Cortex of kidney (tissue), 1 donor: ENCODE measurements at places on chromosomes 11 and 22.

GRCh38 chr22:50605613-50606074, 5.1 kb downstream of the MAPK8IP2 start:
- no peak for DNase-seq

GRCh38 chr11:65415499-65416340, 6.9 kb upstream of the NEAT1 start:
- DNase-seq = no peak

DNA sequence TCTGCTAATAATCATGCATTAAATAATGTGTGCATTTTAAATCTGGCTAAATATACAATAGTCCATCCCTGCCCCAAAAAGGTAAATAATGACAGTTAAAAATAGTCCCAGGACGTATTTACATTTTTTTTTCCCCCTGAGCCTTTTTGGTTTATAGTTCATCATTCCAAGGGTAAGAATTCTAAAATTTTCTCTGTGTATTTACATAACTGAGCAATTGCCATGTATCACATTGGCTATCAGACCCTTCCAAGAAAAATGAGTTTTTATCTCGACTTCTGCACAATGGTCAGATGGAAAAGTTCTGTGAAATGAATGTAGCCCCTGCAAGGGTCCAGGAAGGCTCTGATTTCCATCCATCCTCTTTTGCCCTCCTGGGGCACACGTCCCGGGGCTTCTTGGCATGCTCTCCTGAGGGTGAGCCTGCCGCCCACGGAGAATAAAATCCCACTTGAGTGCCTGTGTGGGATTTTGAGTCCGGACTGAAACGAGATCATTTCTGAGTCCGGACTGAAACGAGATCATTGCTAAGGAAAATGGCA, 94.1 kb upstream of the ANO1 start:
- DNase-seq = no peak

DNA sequence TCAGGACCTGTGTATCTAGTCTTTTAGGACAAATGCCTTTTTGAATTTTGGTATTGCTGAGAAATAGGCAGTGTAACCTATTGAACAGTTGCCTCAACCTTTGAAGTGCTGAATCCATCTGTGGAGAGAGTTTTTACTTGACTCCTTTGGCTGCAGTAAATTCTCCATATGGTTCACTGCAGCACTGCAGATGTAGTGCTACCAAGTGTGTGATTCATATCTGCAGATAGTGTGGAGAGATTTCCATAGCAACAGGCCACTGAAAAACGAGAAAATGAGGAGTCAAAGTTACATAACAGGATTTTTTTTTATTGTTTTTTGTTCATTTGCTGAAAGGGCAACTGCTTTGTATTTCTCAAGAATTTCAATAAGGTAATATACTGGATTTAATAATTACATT, 356.1 kb downstream of the RAB38 start:
- DNase-seq = no peak

DNA sequence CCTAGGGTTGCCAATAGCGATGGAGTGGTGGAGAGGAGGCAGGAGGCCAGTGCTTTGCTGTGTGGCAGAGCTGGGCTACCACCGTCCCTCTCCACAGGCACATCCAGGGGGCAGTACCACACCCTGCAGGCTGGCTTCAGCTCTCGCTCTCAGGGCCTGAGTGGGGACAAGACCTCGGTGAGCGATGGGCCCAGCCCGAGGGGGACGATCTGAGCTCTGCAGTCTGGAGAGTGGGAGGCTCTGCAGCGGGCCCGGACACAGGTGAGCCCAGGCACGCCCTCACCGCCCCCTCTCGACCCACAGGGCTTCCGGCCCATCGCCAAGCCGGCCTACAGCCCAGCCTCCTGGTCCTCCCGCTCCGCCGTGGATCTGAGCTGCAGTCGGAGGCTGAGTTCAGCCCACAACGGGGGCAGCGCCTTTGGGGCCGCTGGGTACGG, 2.5 kb downstream of the PKP3 start:
- no peak for DNase-seq

- DNase-seq = no peak
Measured at GRCh38 chr11:17766590-17766989, 32.0 kb downstream of the KCNC1 start.

GRCh38 chr11:2203440-2204259, 32.0 kb upstream of the TH start:
- no peak for DNase-seq

DNA sequence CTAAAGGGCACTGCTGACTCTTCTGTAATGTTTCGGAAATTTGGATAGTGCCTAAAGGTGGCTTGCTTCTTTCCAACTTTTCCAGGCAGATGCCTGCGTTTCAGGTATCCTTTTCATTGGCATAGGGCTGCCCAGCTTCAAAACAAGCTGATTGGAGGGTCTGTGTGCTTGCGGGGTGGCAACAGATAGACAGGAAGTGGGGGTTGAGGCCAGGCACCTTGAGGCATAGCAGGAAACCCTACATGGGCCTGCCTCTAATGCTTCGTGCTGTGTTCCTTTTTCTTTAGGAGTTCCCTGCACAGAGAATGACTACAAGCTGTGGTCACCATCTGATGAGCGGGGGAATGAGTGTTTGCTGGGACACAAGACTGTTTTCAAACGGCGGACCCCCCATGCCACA, 92.2 kb upstream of the SORL1-AS1 start:
- DNase-seq = no peak

DNA sequence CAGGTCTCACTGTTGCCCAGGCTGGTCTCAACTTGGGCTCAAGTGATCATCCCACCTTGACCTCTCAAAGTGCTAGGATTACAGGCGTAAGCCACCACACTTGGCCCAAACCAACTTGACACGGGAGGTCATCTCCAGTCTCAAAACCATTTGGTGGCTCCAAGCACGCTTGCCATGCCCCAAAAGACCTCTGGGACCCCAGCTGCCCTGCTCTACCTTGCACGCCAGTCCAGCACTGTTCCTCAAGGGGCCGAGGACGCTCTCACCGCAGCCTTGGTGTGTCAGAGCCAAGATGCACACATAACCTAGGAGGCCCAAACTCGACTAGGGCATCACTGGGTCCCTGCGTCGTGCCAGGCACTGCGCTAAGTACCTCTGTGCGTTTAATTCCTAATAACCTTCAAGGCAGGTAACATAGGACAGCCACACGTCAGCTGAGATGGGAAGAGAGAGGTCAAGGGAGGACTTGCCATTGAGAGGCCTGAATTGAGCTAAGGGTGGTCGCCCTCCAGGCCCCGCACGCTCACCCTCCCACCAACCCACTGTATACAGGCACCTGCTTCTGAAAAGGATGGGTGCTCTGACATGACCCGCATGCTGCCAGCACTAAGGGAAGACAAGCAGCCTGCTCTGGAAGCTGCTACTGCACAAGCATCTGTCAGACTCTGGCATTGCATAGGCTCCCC, 4.6 kb upstream of the GAS2L1 start:
- DNase-seq = no peak

DNA sequence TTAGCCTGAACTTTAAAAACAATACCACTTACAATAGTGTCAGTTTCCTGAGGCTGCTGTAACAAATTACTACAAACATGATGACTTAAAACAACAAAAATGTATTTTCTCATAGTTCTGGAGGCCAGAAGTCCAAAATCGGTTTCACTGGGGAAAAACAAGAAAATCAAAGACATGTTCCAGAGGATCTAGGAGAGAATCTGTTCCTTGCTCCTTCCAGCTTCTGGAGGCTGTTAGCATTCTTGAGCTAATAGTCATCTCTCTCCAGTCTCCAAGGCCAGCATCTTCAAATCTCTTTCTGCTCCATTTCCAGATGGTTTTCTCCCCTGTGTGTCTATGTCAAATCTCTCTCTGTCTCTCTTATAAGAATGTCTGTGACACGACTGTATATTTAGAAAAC, 67.6 kb upstream of the TEAD1 start:
- DNase-seq = no peak

- no peak for DNase-seq
Measured at GRCh38 chr11:25775603-25776002, 556.3 kb upstream of the ANO3 start.

GRCh38 chr11:47393163-47394049, 15.0 kb upstream of the SLC39A13 start:
- no peak for DNase-seq

DNA sequence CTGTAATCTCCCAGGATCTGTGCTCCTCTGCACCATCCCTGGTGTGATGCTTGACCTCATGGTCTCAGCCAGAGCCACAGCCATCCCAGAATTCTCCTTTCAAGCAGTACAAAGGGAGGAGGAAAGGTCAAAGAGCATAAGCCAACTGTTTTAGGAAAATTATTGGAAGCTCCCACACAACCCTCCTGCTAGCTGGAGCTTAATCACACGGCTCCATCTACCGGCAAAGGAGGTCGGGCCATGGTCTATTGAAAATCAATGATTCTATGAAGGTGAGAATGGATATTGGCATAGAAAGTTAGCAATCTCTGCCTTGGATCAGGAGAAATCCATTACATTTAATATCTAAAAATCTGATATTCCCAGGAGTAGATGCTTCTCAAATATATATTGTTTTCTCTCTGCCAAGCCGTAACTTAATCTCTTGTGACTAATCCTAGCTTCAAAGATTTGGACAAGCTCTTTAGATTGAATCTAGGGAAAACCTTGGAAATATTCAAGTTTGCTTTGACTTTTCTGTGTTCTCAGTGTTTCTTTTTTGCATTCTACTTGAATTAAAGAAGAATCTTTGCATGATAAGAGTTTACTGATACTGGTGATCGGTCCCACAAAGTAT, 259.6 kb downstream of the NTM start:
- no peak for DNase-seq

DNA sequence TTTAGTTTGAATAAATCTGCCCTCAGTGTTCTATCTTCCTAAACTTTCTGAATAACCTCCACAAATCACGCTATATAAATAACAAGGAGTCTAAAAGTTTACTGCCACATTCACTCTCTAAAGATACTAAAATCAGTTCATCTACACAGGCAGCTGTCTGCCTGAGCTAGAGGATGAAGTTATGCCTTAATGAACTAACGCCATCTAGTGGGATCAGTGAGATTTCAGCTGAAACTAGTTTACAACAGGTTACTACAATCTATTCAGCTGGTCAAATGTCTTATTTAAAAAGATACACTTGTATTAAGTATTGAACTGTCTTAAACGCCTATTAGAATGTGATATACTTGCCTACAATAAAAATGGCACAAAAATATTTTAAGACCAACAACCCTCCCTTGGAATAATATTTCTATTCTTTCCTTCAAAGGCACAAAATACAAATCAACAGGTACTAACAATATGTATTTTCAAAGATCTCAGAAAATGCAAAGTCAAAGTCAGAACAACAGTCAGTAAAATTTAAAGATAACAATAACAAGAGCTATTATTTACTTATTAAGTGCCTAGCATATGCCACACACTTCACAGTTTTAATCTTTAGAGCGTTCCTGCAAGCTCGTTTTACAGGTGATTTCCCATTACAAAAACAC, 84.1 kb downstream of the LARGE2 start:
- DNase-seq = no peak

- no peak for DNase-seq
Measured at GRCh38 chr11:115348416-115348815, 155.8 kb downstream of the CADM1 start.

DNA sequence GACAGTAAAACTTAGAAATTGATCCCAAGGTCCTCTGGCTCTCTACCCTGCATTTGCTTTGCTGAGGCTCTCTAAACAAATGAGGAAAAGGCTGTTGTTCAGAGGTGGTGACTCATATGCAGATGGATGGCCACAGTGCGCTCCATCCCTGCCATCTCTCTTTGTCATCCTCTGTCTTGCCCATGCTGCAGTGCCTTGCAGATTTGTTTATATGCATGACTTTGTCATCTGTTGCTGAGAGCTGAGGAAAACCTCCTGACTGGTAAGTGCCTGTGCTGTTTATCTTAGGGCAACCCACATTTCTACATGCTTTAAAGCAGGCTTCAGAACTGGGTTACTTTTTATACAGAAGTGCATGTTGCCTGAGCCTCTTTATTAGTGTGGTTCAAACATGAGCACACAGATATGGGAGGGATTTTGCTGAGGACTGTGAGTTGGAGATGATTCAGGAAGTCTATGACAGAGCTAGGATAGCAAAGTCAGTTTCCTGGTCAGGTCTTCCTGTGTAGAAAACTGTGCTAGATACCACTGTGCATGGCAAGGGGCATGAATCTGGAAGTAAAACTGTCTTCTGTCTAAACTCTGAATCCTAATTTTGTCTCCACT, 57.4 kb downstream of the JAM3 start:
- no peak for DNase-seq

DNA sequence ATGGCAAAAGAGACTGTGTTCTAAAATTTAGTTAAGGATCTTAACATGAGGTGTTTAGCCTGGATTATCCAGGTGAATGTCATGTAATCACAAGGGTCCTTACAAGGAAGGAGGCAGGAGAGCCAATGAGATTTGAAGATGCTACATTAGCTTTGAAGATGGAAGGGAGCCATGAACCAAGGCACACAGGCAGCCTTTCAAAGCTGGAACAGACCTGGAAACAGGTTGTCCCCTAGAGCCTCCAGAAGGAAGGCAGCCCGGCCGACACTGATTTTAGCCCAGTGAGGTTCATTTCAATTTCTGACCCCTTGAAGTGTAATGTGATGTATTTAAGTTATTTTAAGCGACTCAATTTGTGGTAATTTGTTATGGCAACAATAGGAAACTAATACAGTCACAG, 195.3 kb upstream of the MTMR2 start:
- DNase-seq = no peak

- DNase-seq = no peak
Measured at GRCh38 chr22:19913337-19913936, 28.1 kb upstream of the COMT start.

DNA sequence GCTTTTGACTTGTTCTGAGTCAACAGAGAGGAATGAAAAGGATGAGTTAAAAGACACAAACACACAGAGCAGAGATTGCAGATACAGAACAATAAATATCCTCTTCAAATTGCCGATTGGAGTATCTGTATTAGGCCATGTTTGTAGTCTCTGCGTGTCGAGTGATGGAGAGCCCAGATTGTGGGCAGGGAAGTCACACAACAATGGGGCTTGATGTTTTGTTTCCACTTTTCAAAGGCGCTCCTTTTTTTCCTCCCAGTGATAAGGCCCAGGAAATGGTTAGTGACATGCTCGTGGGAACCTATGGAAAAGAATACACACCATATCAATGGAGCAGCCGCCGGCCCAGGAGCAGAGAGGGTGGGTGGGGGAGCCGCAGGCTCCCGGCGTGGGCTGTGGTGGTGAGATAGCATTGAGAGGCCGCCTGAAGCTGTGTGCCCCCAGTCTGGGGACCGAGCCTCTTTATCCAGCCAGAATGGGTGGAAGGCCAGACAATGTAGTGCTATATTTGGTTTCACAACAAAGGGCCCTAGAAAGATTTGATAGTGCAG, 555.9 kb downstream of the INSC start:
- DNase-seq = no peak

DNA sequence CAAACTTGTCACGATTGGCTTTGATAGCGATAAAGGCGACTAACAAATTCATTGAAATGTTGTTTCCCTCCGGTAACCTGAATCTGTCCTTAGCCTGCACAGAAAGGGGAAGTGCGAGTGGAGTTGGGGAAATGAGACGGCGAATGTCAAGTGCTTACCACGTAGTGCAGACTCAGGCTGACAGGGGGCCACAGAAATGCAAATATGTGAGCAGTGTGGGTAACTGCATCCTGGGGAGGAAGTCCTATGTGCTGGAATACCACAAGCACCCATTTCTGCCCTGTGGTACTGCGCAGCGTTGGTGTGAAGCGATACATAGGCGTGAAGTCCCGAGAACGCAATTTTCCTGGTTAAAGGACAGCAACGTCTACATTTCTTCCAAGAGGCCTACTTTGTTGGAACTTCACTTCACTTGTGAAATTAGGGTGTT, 869 bp upstream of the EIF4ENIF1 start:
- DNase-seq = no peak
